ENCODE measurements at places on chromosomes 3 and 15. TPM values are rescaled to one million over a fixed set of nuclear protein-coding genes. Genes with fewer than 3 reads are reported as not detected.

The NR2E3 gene
- not detected for total RNA-seq

The GRM7 gene
- not detected for total RNA-seq

The HGD gene
- 0.13 TPM for total RNA-seq

The SPINK8 gene
- total RNA-seq = not detected

The ITGA11 gene
- 2.0 TPM for total RNA-seq

The GOLGA8J gene
- total RNA-seq = not detected

The PARP9 gene
- total RNA-seq = 14.5 TPM

The ACTRT3 gene
- 3.9 TPM for total RNA-seq

The ZWILCH gene
- total RNA-seq = 7.2 TPM

The DUOXA2 gene
- not detected for total RNA-seq

The ILDR1 gene
- not detected for total RNA-seq

The LRRC49 gene
- 23.9 TPM for total RNA-seq

The KPNA1 gene
- total RNA-seq = 27.2 TPM

The GP5 gene
- 0.24 TPM for total RNA-seq

The ST6GAL1 gene
- total RNA-seq = 13.0 TPM

The CCR9 gene
- total RNA-seq = not detected

The GNAT1 gene
- total RNA-seq = not detected

The LRRC3B gene
- total RNA-seq = not detected

The SLC22A13 gene
- total RNA-seq = 1.6 TPM

The PRSS50 gene
- not detected for total RNA-seq

The UQCRC1 gene
- total RNA-seq = 454 TPM

The B3GALNT1 gene
- total RNA-seq = 15.9 TPM

The ZPLD1 gene
- total RNA-seq = not detected
